ENCODE measurements at places on chromosomes 4 and X. TPM values are rescaled to one million over a fixed set of nuclear protein-coding genes. Genes with fewer than 3 reads are reported as not detected.

- no peak for DNase-seq
These were observed 102.6 kb upstream of the C1GALT1C1 start for GRCh38 chrX:120732461-120732860.

GRCh38 chr4:110165382-110166286 is 32.8 kb downstream of the ELOVL6 start:
- DNase-seq, result no peak

DNA sequence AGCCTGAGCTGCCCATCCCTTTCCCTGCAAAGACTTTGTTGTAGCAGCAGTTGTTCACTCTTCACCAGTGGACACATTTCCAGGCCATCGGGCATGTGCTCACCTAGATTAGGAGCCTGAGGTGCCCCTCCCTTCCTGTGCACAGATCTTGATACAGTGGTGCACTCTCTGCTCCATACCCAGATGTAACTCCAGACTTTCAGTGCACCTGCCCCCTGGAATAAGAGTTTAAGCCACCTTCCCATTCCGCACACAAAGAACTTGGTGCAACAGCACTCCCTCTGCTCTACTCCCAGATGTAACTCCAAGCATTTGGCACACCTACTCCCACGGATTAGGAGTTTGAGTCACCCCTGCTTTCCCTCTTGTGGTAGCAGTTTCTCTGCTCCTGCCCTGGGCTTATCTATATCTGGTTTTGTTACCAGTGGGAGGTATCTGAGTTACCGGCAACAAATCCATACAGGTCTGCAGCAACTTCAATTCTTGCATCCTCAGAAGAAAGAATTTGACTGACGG is 36.0 kb upstream of the PLK4 start:
- DNase-seq, result no peak

DNA sequence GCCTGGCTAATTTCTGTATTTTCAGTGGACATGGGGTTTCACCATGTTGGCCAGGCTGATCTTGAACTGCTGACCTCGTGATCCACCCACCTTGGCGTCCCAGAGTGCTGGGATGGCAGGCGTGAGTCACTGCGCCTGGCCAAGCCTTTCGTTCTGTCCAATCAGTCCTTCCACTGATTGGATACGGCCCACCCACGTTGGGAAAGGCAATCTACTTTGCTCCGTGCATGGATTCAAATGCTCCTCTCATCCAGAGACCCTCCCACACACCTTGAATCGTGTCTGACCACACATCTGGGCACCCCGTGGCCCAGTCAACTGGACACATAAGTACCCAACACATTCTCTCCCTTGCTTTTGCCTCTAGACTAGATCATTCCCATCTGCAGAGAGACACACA is 74.9 kb downstream of the CRLF2 start:
- DNase-seq, result no peak

DNA sequence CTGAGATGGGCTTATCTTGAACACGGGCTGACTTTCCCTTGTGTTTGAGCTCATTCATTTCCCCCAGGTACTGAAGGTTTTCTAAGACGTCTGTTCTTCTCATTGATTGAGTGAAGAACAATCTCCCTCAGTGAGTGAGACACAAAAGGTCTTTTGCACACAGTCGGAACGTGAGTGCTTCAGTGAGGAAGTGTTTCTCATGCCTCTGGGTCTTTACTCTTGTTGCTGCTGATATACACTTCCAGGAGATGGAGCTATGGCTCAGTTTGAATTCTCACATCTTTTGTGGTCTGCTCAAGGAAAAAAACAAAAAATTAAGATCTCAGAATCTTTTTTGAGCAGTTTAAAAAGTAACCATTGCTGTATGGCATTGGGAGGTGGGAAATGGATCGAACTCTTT is 981.9 kb upstream of the TENM3 start:
- DNase-seq, result no peak

Gene TRIM2
- 22.6 TPM for total RNA-seq

- DNase-seq, result no peak
These were observed 37.3 kb downstream of the SLIT2 start for GRCh38 chr4:20288846-20289512.

Gene NUDT9
- 25.7 TPM for total RNA-seq

- DNase-seq, result no peak
These were observed 52.5 kb upstream of the SHISA3 start for GRCh38 chr4:42344749-42345148.

DNA sequence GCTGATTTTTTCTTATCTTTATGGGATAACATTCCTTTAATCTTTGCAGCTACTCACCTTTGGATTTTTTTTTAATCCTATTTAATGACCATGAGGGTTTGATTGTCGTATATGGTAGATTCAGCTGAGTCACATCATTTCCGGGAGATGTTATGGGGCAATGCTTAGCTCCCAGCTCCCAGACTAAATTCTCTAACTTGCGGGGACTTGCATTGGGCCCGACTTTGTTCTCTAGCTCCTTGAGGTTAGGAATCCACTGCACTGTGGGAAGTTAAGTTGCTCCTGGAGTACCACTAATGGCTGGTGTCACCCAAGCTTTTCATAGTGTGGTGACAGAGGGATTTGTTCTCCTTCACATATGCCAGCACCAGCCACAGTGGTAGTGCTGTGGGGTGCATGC is 287.4 kb downstream of the TECRL start:
- no peak for DNase-seq

Data from left cardiac atrium (tissue), 4 donors.